ENCODE measurements at places on chromosomes 11 and 22.

DNA sequence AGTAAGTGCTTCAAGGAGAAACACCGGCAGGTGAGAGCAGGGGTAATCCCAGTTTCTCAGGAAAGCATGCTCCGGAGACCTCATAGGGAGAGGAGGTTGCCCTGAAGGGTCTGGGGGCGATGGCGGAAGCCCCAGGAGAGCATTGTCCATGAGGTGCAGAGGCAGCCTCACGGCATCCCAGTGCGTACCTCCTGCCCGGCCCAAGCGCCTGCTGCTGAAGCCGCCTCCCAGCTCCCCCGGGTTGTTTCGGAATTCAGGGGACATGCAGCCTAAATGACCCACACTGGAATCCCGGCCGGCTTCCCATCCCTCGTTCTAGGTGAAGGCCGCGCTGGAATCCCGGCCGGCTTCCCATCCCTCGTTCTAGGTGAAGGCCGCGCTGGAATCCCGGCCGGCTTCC lies 2.7 kb downstream of the ZBED4 start:
- no peak for DNase-seq

GRCh38 chr22:26550498-26551033 lies 38.3 kb upstream of the TFIP11 start:
- no peak for DNase-seq

DNA sequence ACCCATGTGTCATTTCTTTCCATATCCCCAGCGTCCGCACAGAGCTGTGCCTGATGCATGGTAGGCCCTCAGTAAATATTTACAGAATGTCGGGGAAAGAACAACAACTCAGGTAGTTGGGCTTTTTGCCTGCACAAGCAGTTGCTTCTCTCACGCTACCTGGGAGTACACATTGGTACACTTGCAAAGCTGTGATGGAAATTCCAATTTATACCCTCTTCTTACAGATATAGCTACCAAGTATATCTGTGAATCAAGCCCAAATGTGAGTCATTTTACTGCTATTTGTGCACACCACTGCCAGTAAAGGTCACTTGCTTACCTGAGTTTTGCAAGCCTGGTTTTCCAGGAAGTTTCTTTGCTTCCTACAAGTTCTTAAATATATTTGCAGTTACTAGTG lies 333.0 kb upstream of the NARS2 start:
- DNase-seq, result no peak

DNA sequence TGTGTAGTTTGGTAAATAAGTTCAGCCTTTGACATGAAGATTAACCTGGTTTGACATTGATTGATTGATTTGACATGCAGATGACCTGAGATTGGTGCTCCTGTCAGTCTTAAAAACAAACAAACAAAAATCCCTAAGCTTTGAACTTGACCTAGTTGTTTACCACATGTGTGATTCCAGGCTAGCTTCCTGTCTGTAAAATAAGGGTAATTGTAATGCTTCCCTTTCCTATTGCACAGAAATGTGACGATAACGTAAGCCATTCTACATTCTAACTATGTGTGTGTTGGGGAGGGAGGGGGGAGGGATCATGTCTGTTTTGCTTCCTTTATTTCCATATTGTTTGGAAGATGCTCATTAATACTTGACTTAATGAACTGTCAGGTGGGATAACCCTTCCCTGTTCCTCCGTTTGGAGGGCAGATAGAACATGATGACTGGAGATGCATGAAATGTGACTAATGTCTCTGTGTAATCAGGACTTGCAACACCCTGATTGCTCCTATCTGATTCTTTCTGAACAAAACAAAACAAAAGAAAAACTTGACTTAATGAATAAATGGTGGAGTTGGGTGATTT lies 106.1 kb upstream of the CLMP start:
- no peak for DNase-seq
